RKO (cell line): ENCODE measurements at places on chromosomes 2 and 18.
A peak's percentile ranks its signal among the peaks of the same experiment; 100 is the strongest.

DNA sequence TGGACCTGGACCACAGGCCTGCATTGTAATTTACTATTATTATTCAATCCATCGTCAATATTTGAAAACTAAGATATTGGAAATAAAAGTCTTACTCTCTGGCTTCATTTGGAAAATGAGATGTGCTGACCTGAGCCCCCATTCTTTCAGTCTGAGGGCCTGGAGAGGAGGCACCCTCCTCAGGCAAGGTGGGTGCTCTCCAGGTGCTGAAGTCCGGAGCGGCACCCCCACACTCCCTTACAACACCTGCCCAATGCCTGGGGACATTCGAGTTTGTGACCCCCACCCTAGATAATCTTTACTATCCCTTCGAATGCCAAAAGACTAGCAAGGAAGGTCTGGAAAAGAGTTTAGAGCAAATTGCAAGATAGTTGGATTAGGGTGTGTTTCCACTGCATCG is 133.3 kb downstream of the EN1 start:
- no peak for DNase-seq

GRCh38 chr18:44579028-44579702 is 101.5 kb upstream of the SETBP1 start:
- DNase-seq, result peak; percentile 2

- DNase-seq, result peak; percentile 68
Observed at GRCh38 chr2:101419096-101419663, 31.9 kb upstream of the CREG2 start.

- no peak for DNase-seq
Observed at GRCh38 chr2:232523682-232524597, 2.0 kb upstream of the CHRND start.

- DNase-seq, result no peak
Observed at GRCh38 chr18:74333091-74333490, 17.5 kb downstream of the C18orf63 start.

DNA sequence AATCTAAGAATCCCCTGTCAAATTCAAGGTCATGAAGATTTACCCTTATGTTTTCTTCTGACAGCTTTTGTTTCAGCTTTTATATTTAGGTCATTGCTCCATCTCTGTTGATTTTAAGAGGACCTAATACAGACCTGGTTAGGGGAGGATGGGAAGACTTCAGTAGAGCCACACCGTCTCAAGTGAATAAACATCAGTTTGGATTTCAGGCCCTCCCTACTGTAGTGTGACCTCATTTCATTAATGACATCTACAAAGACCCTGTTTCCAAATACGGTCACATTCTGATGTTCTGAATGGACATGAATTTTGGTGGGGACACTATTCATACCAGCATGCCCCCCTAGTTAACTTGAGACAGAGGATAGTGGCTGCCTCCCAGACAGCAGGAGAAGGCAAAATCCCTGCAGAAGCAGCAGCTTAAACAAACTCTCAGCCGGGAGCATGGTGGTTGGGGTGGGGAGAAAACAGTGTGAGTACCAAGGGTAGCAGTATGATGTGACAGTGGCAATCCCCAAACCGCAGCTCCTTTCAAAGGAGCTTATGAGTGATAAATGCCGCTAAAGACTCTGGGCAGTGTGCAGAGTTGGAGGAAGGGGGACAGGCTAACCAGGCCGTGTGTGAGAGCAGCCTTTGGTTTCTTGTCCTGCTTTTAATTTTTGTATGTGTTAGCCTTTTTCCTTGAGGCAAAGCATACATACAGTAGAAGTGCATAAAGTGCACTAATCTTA is 65.9 kb upstream of the TNP1 start:
- no peak for DNase-seq

GRCh38 chr2:225233234-225233633 is 166.3 kb upstream of the NYAP2 start:
- DNase-seq, result no peak
